ENCODE measurements at places on chromosomes 1 and 21. TPM values are rescaled to one million over a fixed set of nuclear protein-coding genes. Genes with fewer than 3 reads are reported as not detected.

GRCh38 chr1:10841118-10841517 lies 44.7 kb upstream of the CASZ1 start:
- peaks cover under 1% of the 10 kb centered on the region for H3K4me1 ChIP-seq
- H3K36me3 ChIP-seq, result no peaks in the 10 kb centered on the region
- H3K4me3 ChIP-seq, result no peak overlapping the region
- no peak overlapping the region for H3K27ac ChIP-seq

GRCh38 chr1:75423136-75423535 lies 187.8 kb downstream of the SLC44A5 start:
- no peaks in the 10 kb centered on the region for H3K4me1 ChIP-seq
- H3K27ac ChIP-seq, result no peak overlapping the region
- no peak for DNase-seq
- H3K36me3 ChIP-seq, result no peaks in the 10 kb centered on the region
- no peaks in the 10 kb centered on the region for H3K27me3 ChIP-seq

- H3K4me3 ChIP-seq, result no peak overlapping the region
- no peaks in the 10 kb centered on the region for H3K27me3 ChIP-seq
- H3K27ac ChIP-seq, result no peak overlapping the region
- peaks cover 7% of the 10 kb centered on the region for H3K4me1 ChIP-seq
- no peak for DNase-seq
- H3K36me3 ChIP-seq, result no peaks in the 10 kb centered on the region
Measured at GRCh38 chr1:28323720-28324119, 5.1 kb upstream of the MED18 start.

GRCh38 chr1:45014321-45015028 lies 2.4 kb downstream of the UROD start:
- no peaks in the 10 kb centered on the region for H3K27me3 ChIP-seq
- no peak overlapping the region for H3K27ac ChIP-seq
- peaks cover 24% of the 10 kb centered on the region for H3K4me1 ChIP-seq
- DNase-seq, result peak; percentile 42
- H3K4me3 ChIP-seq, result no peak overlapping the region

TSPEAR gene
- total RNA-seq, result 0.17 TPM

DNA sequence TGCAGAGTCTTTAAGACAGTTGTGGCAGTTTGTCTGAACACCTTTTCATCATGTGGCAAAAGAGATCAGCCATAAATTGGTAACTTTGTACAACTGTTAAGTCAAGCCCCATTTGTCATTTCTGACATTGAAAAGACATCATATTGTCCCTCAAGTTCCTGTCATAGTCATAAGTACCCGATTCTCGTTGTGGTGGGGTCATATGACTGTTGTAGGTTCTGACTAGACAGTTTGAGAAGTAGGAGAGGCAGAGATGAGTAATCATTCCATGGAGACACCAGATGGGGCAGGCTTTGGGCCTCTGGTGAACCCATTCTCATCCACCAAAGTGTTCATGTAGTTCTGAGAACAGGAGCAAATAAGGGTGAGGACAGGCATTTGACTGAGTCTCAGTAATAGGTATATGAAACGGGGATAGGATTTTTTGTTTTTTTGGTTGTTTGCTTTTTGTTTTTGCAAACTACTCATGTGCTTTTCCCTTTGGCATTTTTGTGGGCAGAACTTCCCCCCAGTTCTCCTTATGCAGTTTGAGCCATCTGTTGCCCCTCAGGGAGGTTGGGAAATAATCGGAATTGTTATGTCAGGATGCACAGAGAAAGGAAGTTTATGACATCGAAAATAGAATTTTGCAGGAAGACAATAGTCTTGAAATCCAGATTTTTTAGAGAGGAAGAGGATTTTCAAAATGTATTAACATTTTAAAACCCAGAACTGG lies 86.9 kb upstream of the KCNE2 start:
- no peak overlapping the region for H3K4me3 ChIP-seq
- H3K27ac ChIP-seq, result no peak overlapping the region
- DNase-seq, result no peak

ITLN2 gene
- total RNA-seq, result 24.7 TPM

DNA sequence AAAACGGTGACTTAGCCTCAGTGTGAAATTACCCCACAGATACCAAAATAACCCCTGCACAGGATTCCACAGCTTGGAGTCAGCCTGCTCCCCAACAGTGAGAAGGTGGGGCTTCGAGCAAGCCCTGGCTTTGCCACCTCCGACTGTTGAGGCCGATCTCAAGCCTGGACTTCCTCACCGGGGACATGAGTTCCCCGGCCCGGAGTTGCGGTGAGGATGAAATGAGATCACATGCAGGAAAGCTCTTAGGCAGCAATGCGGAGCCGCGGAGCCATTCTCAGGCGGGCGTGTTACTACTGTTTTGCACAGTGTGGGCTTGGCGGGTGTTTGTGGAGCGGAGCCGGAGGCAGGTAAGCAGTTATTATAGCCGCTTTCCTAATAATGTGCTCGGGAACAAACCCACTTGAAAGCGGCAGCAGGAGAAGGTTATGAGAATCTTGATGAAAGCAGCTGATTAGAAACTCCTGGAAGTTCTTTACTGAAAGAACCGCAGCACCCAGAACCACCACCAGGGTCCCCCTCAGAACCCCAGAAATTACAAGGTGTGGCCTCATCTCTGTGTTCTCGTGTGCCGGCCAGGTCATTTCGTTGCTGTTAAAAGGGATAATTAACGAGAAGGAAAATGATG lies 3.9 kb upstream of the CLSTN1 start:
- H3K27me3 ChIP-seq, result no peaks in the 10 kb centered on the region
- H3K36me3 ChIP-seq, result no peaks in the 10 kb centered on the region
- H3K4me3 ChIP-seq, result no peak overlapping the region
- DNase-seq, result no peak
- H3K4me1 ChIP-seq, result peaks cover 17% of the 10 kb centered on the region

LAD1 gene
- total RNA-seq, result 12.6 TPM

FCMR gene
- 8.2 TPM for total RNA-seq

DNA sequence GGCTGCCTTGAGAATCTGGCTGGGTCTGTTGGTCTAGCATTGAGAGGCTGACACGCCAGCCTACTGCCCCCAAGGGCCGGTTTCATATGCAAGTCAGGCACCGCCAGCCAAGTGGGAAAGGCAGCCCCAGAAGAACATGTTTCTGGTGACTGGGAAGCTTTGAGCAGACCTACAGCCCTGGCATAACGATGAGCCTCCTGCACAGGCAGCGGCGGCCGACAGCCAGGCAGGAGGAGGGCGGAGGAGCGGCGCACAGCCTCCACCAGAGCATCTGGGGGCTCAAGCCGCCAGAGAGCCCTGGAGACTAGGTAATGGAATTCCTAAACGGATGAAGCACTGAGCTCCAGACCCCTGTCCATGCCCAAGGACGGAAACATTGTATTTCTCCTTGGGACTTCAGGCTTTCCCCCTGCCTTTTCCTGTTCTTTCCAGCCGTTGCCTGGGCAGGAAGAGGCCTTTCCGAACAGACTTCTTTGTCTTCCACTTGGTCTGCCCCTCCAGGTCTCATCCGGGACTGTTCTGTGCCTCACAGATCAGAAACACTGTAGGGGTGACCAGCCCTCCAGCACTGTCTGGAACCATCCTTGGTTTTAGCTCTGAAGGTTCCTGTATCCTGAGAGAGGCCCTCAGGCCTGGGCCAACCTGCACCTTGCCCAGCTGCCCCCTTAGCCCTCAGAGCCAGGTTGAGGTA lies 59.5 kb downstream of the IRF2BP2 start:
- no peak overlapping the region for H3K4me3 ChIP-seq
- no peaks in the 10 kb centered on the region for H3K36me3 ChIP-seq
- no peaks in the 10 kb centered on the region for H3K27me3 ChIP-seq

GRCh38 chr1:234719454-234720251 lies 109.7 kb upstream of the IRF2BP2 start:
- no peak for DNase-seq
- no peaks in the 10 kb centered on the region for H3K36me3 ChIP-seq
- no peaks in the 10 kb centered on the region for H3K27me3 ChIP-seq
- H3K27ac ChIP-seq, result peak overlapping the region; percentile 93
- no peak overlapping the region for H3K4me3 ChIP-seq

GRCh38 chr1:42171679-42172266 lies 7.2 kb upstream of the GUCA2A start:
- no peak overlapping the region for H3K4me3 ChIP-seq
- DNase-seq, result no peak
- H3K27ac ChIP-seq, result peak overlapping the region; percentile 62

DNA sequence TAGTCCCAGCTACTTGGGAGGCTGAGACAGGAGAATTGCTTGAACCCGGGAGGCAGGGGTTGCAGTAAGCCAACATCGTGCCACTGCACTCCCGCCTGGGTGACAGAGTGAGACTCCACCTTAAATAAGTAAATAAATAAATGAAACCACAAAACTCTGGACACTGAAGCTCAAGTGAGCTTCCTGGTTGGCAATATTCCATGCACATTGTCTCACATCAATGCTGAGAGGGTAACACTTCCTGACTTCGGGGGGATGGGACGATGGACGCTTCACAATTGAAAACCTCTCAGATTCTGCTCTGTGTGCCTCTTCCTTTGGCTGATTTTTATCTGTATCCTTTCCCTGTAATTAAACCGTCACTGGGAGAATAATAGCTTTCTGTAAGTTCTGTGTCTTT lies 70.0 kb upstream of the ZNF644 start:
- H3K36me3 ChIP-seq, result no peaks in the 10 kb centered on the region
- H3K4me3 ChIP-seq, result no peak overlapping the region
- DNase-seq, result no peak
- H3K27me3 ChIP-seq, result no peaks in the 10 kb centered on the region
- H3K4me1 ChIP-seq, result no peaks in the 10 kb centered on the region

GRCh38 chr1:33842348-33842747 lies 21.5 kb upstream of the HMGB4 start:
- H3K4me3 ChIP-seq, result no peak overlapping the region
- H3K27ac ChIP-seq, result no peak overlapping the region
- DNase-seq, result no peak
- H3K27me3 ChIP-seq, result no peaks in the 10 kb centered on the region

GRCh38 chr1:63774617-63775417 lies 1.0 kb downstream of the ROR1 start:
- DNase-seq, result no peak
- H3K27me3 ChIP-seq, result peaks cover 9% of the 10 kb centered on the region
- H3K4me3 ChIP-seq, result peak overlapping the region; percentile 1
- peaks cover 31% of the 10 kb centered on the region for H3K4me1 ChIP-seq

- no peak overlapping the region for H3K27ac ChIP-seq
- no peak for DNase-seq
- no peak overlapping the region for H3K4me3 ChIP-seq
Measured at GRCh38 chr1:67675800-67676199, 9.2 kb upstream of the GADD45A start.

DNA sequence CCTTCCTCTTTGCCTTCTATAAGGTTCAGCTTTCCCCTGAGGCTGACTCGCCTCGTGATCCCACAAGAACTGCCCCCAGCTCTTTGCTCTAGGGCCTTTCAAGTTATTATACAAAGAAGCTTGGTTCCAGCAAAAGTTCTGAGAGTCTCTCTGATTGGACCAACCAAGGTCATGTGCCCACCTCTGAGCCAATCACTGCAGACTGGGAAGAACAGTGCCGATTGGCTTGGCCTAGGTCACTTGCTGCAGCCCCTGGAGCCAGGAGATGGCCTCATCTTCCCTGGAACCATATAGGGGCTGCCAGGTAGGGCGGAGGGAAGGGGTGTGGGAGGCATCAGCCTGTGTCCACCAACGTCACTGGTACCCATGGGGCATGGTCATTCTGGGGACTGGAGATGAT lies 22.8 kb downstream of the TAS1R2 start:
- no peaks in the 10 kb centered on the region for H3K27me3 ChIP-seq
- DNase-seq, result no peak
- no peak overlapping the region for H3K27ac ChIP-seq

GRCh38 chr1:108140936-108141335 lies 59.2 kb downstream of the SLC25A24 start:
- no peak overlapping the region for H3K27ac ChIP-seq
- no peaks in the 10 kb centered on the region for H3K4me1 ChIP-seq
- DNase-seq, result no peak
- no peaks in the 10 kb centered on the region for H3K27me3 ChIP-seq
- H3K36me3 ChIP-seq, result peaks cover 80% of the 10 kb centered on the region

RBP7 gene
- 15.9 TPM for total RNA-seq

GRCh38 chr21:16072221-16072620 lies 342.4 kb downstream of the USP25 start:
- no peaks in the 10 kb centered on the region for H3K27me3 ChIP-seq
- no peak overlapping the region for H3K27ac ChIP-seq
- DNase-seq, result no peak
- H3K36me3 ChIP-seq, result no peaks in the 10 kb centered on the region
- no peaks in the 10 kb centered on the region for H3K4me1 ChIP-seq

DNA sequence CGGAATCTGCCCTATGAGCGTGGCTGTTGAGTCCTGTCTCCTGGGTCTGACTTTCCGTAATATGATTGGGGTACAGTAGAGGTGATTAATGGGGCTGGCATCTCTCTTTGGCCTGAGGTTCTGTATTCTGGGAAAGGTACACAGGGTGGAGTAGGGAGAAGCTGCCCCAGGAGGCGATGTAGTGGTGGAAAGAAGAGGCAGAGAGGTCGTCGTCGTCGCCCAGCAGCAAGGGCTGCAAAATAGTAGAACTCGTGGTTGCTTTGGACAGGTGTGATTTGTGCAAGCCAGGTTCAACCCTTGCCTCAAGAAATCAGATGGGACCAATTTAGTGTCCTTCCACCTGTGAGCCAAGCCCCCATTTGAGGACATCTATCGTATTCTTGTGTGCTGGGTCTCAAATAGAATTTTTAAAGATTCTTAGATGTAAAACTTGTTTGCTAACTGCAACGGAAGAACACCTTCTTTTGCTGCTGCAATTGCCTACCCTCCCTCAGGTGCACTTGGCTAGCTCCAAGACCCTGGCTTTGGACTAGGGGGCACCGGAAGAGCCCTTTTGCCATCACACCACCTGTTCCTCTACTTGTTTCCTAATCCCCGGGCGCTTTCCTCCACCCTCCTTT lies 1.3 kb upstream of the HMGN2 start:
- H3K36me3 ChIP-seq, result peaks cover 17% of the 10 kb centered on the region
- no peak for DNase-seq
- H3K27me3 ChIP-seq, result no peaks in the 10 kb centered on the region
- peaks cover 36% of the 10 kb centered on the region for H3K4me1 ChIP-seq
- peak overlapping the region; percentile 99 for H3K27ac ChIP-seq

FMO2 gene
- 155 TPM for total RNA-seq

SHE gene
- total RNA-seq, result 55.4 TPM

KRTAP10-11 gene
- total RNA-seq, result not detected

DNA sequence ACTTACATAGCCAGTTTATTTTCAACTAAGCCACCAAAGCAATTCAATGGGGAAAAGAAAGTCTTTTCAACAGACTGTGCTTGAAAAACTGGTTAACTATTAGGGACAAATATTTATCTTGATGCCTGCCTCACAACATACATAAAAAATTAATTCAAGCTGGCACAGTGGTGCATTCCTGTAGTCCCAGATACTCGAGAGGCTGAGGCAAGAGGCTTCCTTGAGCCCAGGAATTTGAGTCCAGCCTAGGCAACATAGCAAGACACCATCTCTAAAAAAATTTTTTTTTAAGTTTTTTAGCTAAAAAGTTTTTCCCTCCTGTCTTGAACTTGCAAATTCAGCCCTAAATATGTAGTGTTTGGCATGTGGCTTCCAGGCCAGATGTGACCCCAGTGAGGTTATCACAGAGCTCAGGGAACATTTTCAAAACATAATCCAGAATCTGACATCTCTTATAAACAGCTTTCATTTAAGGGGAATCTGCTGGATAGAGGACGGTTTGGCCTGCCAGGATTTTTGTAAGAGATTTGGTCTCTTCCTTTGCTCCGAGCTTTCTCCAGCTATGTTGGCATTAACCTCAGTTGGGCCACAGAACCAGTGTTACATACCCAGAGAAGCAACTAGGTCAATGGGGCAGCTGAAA lies 46.4 kb downstream of the COL6A1 start:
- H3K36me3 ChIP-seq, result no peaks in the 10 kb centered on the region
- no peak overlapping the region for H3K4me3 ChIP-seq
- no peak for DNase-seq
- H3K27me3 ChIP-seq, result no peaks in the 10 kb centered on the region
- no peaks in the 10 kb centered on the region for H3K4me1 ChIP-seq

AMIGO1 gene
- total RNA-seq, result 9.3 TPM
